ENCODE measurements at places on chromosomes 16 and 17.

- no peak for DNase-seq
These were observed 3.9 kb downstream of the ACAP1 start for GRCh38 chr17:7340179-7340578.

DNA sequence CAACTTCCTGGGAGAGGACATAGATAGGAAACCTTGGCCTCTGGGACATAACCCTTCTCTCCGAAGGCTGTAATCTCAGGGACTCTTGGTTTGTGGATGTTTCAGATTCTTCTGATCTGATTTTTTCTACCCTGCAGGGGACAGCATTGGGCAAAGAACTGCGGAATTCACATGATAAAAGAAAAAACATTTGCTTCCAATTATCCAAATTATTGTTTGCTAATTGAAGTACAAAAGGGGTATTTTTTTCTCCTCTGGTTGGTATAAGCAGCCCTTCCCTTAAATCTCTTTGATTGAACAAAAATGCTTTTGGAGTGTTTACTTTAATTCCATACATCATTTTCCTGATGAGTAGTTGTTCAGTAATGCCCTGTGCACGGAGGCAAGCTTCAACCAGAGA is 251.7 kb upstream of the IRX3 start:
- no peak for DNase-seq

DNA sequence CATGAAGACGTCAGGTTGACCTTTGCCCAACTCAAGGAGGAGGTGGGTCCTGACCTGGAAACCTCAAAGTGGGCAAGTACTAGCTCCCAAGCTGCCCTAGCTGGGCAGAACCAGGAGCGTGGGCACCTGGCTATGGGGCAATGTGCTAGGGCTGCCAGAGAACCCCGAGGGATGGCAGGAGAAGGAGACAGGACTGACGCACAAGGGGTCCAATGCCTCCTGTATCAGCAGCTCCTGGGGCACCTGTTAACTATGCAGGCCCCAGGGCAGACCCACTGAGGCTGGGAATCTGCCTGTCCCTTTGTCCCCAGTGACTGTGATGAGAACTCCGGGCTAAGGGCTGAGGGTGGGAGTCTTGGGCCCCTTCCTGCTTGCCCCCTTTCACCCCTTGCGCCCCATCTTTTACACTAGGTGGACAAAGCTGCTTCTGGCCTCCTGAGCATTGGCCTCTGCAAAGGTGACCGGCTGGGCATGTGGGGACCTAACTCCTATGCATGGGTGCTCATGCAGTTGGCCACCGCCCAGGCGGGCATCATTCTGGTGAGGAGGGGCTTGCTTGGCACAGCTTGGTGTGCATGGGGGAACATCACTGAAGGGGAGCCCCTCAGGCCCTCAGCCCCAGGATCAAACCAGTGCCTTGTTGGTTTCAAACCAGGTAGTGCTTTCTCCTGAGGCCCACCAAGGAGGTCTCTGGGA is 7.7 kb downstream of the CHAD start:
- DNase-seq, result no peak

- DNase-seq, result no peak
These were observed 478.6 kb downstream of the SLC39A11 start for GRCh38 chr17:72613806-72614292.

- DNase-seq, result no peak
These were observed 49.4 kb downstream of the SLC39A11 start for GRCh38 chr17:73042809-73043685.

DNA sequence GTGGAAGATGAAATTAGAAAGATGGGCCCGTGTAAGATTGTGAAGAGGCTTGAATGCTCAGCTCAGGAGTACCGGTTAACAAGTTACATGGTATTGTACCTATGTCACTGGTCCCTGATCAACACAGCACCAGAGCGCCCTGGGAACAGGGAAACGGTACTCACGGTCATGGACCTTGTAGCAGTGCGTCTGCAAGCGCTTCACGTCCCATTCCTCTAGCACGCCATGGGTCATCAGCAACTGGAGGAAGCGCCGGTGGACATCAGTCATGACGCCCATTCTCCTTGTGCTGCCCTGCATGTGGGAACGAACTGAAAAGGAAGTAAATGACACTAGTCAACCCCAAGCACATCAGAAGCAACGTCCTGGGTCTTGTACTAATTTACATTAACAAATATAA is 11.3 kb downstream of the NSMCE1 start:
- no peak for DNase-seq
